ENCODE measurements at places on chromosomes 2 and 18.

- no peak for DNase-seq
These were observed 192.0 kb downstream of the SH3BP4 start for GRCh38 chr2:235143789-235144188.

DNA sequence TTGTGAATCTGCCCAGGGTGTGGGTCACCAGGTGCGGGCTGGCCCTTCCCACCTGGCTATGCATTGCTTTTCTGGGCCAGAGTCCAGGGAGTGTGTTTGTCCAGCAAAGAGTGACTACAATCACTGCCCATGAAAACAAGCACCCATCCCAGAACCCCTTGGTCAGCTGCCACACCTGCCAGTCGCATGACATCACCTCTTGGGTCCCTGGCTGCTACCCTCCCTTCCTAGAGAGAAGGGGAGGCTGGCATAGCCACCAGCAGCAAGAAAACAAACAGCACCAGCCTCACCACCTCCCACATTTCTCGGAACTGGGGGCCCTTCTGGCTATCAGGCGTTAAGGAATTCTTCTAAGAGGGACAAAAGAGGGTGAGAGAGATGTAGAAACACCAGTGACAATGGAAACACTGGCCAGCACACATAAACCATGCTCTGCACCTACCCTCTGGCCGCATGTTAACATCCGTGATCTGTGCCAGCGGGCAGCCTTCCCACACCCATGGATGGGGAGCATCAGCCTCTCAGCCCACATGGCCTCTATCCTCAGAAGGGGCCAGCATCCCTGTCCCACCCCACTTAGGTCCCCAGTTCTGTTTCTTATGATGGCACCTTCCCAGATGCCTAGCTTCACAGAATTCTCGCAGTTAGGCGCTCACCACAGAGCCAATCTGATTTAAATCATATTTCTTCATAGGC, 109.7 kb upstream of the GLI2 start:
- no peak for DNase-seq

DNA sequence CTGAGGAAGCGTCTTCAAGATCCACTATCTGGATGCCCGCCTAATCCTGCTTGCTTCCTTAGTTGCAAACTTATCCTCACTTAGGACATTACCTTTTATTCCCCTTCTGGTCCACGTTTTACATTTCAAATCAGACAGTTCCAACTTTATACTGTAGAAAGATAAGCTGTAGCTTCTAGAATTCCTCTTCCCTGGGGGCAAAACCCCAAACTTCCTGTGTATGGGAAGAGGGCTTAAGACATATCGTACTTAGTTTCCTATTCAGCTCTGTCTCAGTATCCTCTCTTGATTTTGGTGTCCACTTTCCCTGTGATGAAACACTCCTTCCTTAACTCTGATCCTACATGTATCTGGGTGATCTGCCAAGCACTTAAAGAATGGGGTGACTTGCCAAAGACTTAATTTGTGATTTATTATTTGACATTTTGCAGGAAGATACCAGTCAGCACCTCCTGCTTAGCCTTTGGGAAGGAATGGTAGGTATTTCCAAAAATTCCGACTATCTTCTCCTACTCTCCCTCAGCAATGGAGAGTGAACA, 245.2 kb downstream of the CDCA7 start:
- no peak for DNase-seq

DNA sequence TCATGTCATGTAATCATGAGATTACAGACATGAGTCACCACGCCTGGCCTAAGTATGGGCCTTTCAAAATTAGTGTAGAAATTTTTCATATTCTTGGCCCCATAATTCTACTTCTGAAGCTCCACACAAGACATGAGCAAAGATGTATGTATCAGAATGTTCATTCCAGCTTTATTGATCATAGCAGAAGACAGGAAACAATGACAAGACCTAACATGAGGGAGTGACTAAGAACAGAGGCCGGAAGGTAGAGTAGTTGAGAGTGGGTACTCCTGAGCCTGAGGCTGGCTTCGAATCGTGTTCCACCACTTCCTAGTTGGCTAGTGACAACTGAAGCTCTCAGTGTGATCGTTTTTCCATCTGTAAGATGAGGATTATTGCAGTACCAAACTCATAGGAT, 89.3 kb downstream of the ARMC9 start:
- no peak for DNase-seq

GRCh38 chr2:241851325-241852115, 7.2 kb downstream of the PDCD1 start:
- no peak for DNase-seq

- no peak for DNase-seq
These were observed 31.5 kb downstream of the ST8SIA5 start for GRCh38 chr18:46725310-46725709.

- no peak for DNase-seq
These were observed 104.5 kb upstream of the TAF1B start for GRCh38 chr2:9738535-9739496.
